ENCODE measurements at places on chromosomes 1 and 21.

DNA sequence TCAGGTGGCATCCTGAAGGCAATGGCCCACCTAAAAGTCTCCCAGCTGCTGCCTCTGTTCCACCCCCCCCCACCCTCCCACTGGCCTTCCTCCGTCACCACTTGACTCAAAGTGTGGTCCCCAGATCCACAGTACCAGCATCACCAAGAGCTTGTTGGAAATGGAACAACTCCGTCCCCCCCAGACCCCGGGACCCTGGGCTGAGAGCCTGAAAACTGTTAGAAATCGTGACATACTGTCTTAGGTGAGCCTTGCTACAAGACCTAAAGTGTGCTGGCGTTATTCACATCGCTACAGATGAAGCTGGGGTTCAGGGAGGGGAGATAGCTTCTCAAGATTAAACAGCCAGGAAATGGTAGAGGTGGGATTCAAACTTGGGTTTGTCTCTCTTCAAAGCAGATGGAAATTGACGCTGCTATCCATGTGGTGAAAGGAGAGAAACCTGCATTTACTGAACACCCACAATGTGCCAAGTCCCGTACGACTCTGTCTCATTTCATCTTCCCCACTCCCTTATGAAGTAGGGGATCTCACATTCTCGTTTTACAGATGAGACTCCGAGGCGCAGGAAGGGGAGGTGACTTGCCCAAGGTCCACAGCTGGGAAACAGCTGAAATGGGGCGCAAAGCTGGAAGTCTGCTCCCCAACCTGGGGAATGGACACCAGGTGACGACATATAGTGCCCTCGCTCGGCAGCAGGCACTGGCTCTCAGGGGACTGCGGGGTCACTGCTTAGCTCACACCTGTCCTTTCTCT, 52.8 kb upstream of the IFFO2 start:
- no peak for DNase-seq

GRCh38 chr21:42091899-42092508, 20.9 kb downstream of the UMODL1 start:
- DNase-seq: no peak

GRCh38 chr1:21255284-21255942, 34.9 kb downstream of the ECE1 start:
- peak; percentile 64 for DNase-seq

DNA sequence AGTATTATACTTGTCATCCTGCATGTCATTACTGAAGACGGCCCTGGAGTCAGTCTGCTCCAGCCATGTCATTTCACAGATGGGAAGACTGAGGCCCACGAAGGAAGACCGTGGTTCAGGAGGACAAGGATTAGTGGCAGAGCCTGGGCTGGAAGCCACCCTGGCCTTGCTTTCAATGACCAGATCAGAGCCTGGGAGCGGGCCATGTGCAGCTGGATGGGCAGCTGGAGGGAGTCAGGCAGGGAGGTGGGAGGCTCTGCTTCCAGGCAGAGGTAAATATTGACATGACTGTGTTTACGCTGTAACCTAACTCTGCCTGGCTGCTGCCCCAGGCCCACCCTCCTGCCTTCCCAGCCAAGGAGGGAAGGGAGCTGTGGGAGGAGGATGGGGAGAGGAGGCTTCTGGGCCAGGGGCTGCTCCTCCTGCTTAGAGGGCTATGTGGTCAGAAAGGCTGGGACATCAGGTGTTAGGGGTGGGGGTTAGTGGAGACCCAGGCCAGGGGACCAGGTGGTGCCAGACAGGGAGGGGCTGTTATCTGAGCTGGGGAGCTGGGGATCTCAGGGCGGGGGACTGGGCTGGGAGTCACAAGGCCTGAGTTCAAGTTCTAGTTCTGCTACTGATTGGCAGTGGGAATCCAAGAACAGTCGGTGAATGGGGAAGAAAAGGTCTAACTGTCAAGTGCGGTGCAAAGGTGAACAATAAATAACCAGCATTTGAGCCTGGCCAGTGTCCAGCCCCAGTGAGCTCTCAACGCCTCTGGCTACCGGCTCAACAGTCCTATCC, 48.5 kb upstream of the ECE1 start:
- peak; percentile 91 for DNase-seq
